ENCODE measurements at places on chromosomes 6 and 20.

- no peak for DNase-seq
These were observed 19.6 kb downstream of the HLA-A start for GRCh38 chr6:29961966-29962365.

- DNase-seq = no peak
These were observed 223.2 kb downstream of the ZNF217 start for GRCh38 chr20:53370345-53370961.

DNA sequence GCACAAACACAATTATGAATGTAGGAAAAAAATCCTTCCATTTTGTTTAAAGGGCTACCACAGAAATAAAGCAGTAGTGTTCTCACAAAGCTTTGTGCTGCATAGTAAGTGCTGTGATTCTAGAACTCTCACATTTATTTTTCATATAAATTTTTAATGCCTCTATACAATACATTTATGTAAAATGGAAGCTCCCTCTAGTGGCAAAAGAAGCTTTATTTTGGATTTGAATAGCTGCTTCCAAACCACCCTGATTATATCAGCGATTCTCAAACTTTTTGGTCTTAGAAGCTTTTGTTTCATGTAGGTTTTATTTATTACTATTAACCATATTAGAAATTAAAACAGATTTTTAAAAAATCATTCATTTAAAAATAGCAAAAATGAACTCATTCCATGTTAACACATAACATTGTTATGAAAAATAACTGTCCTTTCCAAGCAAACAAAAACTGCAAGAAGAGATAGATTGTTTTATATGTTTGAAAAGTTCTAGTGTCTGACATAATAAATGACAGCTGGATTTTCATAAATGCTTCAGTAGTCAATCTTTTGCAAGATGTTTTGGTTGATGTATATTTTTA is 38.4 kb downstream of the HS3ST5 start:
- no peak for DNase-seq

DNA sequence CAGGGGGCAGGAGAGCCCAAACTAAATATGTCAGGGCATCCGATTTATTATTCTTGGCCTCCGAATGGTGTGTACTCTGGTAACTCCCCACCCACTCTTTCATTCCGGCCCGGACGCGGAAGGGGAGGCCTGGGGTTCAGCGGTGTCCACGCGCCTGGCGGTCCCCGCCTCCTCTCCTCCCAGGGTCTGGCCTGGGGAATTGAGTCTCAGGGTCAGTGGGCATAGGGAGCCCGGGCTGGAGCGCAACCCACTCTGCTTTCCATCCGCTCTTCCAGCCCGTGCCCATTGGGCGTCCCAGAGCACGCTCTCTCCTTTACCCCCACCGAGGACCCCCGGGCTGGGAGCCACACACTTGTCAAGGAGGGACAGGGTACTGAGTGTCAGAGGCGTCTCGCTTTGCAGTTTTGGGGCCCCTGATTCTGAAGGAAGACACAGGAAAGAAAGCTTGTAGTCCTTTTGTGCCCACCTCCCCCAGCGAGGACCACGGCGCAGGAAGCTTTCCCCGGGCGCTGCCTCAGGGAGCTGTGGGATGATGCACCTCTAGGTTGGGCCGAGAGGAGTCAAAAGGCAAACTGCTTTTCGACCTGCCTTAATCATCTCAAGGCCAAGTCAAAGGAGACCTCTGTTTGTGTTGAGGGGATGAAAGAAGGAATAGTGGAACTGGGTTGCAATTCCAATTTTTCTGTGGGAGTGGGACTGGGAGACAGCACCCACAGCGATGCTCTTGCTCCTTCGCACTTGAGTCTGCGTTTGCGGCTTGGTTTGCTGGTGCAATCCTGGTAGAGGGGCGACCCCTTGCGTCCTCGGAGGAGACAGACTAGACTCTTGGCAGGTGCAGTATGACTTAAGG is 2.5 kb downstream of the RSPO3 start:
- peak; percentile 86 for DNase-seq

GRCh38 chr6:52347818-52348217 is 14.1 kb upstream of the PAQR8 start:
- DNase-seq = no peak

- DNase-seq = no peak
These were observed 248.8 kb downstream of the TTLL2 start for GRCh38 chr6:167573461-167574215.

DNA sequence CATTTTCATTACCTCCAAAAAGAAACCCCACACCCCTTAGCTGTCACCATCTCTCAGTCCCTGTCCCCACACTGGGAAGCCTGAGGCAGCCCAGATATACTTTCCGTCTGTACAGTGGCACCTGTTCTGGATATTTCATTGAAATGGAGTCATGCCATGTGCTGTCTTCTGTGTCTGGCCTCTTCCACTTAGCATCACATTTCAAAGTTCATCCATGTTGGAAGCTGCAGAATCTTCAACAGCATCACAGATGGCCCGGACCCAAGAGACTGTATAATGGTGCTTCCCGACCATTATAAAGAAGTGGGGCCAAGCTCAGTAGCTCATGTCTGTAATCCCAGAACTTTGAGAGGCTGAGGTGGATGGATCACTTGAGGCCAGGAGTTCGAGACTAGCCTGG is 58.4 kb downstream of the DLGAP4 start:
- DNase-seq = no peak

GRCh38 chr6:143743301-143744166 is 65.8 kb downstream of the PHACTR2 start:
- DNase-seq = no peak

DNA sequence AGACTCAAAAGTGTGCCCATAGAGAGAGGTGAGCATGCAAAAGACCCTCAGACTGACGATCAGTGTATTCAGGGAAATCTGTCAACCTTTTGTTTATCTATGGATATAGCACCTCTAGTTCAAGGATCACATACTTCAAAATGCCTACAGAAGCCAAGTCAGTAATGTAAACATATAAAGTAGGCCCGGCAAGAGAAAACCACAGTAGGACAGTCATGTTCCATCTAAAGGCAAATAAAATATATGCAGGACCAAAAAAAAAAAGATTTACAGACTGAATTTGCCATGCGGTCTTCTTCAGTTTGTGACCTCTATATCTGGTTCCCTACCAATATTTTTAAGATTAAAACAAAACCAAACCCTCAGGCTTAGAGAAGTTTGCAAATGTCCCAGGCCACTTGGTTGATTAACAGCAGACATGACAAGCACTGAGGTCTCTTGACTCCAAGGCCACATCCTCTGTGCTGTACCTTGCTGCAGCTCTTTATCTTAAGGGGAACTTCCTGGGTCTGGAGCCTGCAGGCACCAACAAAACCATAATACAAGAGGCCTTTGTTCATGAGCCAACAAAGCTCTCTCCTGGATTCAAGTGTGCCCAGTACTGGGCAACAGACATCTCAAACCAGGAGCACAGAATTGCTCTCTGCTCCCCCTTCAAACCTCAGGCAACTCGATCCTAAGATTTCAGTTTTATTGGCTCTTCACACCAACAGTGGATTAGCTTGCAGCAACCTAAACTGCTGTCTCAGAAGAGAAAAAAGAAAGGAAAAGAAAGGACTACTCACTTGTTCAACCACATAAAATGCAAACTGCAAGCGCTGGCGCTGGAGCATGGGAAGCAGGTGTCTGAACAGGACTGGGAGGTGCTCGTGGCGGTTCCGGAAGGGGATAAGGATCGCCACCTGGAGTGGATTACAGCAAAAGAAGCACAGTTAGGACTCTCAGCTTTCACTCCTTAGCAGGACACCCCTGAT is 71.7 kb downstream of the B4GALT5 start:
- DNase-seq = no peak

- DNase-seq = no peak
These were observed 50.8 kb upstream of the SMLR1 start for GRCh38 chr6:130776287-130776925.

Measured in activated CD4-positive, alpha-beta T cell treated with anti-CD3 and anti-CD28 coated beads for 48 hours (primary cell).